Left kidney (tissue), 8 donors: ENCODE measurements at places on chromosomes 7 and 10. TPM values are rescaled to one million over a fixed set of nuclear protein-coding genes. Genes with fewer than 3 reads are reported as not detected.
A peak's percentile ranks its signal among the peaks of the same experiment; 100 is the strongest.

DNA sequence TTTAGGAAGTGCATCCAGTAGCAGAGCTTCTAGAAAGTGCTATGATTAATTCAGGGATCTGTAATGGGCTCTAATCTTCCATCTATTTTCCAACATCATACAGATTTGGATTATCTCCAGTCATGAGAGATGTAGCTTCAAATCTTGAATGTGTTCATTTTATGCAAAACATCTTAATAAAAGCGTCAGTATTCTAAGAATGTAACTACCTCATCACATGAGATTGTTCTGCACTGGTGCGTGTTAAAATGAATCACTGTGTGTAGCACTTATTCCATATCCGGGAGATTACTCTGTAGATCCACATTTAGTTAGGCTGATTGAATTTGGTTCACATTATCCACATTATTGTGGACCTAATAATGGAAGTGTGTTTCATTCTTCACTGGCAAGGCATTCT, 344.9 kb upstream of the CHRM2 start:
- no peak for DNase-seq

DNA sequence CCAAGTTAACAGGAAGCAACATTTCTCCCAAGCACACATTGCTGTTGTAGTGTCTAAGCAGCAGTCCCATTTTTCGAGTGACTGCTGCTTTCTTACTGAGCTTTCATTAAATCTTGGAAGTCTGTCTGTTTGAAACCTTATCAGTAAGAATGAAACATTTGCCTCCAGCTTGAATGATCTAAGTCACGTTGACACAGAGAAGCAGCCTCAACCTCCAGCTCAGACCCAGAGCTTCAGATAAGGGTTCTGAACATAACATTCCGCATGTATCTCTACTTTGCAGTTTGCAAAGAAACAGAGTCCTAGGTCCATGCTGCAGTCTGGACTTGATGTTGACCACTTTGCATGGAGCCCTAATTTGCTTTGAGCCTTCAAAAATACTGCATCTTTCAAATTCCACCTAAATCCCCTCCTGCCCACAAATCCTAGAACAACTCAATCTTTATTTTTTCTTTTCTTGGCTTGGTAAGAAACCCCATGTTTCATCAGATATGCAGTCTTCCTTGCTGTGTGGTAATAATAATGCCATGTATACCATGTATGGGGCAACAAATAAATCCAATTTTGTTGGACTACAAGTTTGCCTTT, 698.7 kb upstream of the IGFBP3 start:
- no peak for DNase-seq

The RBM33 gene
- polyA plus RNA-seq, result 44.2 TPM

DNA sequence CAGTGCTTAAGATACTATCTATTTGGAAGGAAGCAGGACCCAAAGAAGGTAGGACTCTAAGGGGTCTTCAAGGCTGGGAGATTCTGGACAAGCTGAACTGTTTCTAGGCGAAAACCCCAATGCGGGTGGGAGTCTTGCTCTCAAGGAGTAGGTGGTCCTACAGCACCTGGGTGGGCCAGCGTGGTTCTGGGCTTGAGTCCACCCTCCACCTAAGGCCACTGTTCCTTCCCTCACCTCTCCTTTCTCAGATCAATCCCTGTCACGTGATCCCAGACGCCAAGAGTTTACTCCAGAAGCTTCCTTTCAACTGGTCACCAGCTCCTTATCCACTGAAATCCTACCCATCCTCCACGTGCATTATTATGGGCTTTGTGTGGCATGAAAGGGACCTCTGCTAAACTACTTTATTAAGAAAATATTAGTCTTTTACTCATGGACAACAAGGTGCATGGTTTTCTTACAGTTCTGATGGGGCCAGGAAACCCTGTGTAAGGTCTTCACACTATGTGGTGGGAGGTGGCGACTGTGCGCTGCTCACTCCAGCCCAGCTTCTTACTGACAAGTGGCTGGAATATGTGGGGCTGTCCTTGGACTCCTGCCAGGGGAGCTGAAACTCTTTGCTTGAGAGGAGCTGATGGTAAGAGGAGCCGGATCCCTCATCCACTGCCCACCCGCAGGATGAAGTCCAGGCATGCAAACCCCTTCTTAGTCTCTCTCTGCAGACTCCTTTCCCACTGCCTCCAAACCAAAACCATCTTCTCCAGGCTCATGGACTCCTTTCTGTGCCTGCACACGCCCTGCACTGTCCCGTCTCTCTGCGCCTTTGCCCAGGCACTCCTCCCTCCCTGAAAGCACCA, 1.6 kb downstream of the ZNF746 start:
- peak; percentile 74 for DNase-seq

GRCh38 chr10:27743012-27743876, 2.4 kb downstream of the MKX start:
- DNase-seq, result peak; percentile 25
